ENCODE measurements at places on chromosomes 2 and 18.

- no peak for DNase-seq
Observed at GRCh38 chr18:26335156-26335555, 108.9 kb downstream of the TAF4B start.

- no peak for DNase-seq
Observed at GRCh38 chr2:152542995-152543481, 174.2 kb downstream of the PRPF40A start.

DNA sequence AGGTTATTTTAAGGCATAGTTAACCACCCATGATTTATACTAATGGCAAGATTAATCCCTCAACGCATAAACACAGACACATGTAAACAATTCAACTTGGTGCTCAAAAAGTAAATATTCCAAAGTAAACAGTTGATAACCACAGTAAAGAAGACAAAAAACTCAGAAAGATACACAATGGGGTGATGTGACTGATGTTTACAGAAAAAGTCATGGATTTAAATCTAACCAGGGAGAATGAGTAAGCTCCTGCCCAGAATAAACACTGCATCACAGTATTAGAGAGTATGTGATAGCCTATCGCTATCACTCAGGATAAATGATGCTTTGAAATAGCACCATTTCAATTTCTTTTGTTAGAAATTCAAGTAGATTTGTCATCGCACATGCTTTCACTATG lies 49.3 kb downstream of the HIBCH start:
- DNase-seq = no peak

- no peak for DNase-seq
Observed at GRCh38 chr18:42707080-42707479, 408.4 kb downstream of the RIT2 start.

- no peak for DNase-seq
Observed at GRCh38 chr2:134976074-134976702, 57.6 kb downstream of the CCNT2 start.

- DNase-seq = no peak
Observed at GRCh38 chr18:62325806-62326645, 916 bp downstream of the TNFRSF11A start.

- no peak for DNase-seq
Observed at GRCh38 chr2:189254268-189254883, 74.8 kb upstream of the COL5A2 start.

DNA sequence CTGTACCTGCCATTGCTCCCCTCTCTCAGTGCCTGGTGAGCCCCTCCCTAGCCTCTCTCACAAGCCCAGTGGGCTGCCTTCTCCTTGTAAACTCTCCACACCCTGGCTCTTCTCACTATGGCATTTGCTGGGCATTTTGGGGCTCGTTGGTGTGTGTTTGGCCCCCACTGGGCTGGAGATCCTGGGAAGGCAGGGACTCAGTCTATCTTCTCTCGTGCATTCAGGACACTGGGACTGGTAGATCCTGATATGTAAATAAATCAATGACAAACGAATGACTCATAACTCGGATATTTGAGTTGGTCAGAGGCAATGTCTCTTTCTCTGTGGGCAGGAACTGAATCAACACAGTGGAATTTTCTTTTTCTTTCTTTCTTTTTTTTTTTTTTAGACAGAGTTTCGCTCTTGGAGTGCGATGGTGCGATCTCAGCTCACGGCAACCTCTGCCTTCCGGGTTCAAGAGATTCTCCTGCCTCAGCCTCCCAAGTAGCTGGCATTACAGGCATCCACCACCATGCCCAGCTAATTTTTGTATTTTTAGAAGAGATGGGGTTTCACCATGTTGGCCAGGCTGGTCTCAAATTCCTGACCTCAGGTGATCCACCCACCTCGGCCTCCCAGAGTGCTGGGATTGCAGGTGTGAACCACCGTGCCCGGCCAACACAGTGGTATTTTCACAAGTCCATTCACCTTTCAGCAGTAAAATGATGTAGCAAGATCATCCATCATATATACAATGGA lies 144.6 kb upstream of the SPRED2 start:
- no peak for DNase-seq

- no peak for DNase-seq
Observed at GRCh38 chr18:79954791-79955190, 3.3 kb upstream of the SLC66A2 start.

DNA sequence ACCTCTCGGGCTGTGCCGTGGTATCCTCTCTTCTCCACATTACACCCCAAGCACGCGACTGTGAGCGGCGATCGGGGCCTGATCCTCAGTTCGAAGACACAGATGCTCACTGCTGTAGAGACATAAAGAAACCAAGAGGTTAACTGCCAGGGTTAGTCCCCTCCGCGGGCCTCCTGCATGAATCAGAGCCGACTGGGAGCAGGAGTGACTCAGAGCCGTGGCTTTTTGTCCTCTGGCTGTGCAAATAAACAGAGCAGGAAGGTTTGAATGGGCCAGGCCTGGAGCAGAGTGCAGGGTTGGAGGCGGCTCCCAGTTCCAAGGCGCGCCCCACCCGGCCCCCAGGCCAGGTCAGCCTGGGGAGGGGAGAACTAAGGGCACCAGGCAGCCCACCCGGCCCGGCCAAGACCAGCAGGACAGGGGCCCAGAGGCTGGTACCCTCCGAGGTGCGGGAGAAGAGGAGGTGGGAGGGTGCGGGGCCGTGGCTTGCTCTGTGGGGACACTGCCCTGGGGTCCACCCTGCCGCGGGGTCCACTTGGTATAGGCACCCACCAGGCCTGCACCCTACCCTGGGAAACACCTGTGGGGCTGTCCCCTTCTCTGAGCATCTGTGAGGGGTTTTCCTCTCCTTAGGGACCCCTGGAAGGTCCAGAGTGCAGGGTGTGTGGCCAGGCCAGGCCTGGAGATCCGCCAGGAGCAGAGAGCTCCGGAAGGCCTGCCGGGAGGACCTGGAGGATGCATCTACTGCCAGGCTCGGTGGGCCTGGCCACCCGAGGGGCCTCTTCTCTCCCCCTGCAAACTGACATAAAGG lies 16.5 kb downstream of the TWIST2 start:
- DNase-seq = no peak

DNA sequence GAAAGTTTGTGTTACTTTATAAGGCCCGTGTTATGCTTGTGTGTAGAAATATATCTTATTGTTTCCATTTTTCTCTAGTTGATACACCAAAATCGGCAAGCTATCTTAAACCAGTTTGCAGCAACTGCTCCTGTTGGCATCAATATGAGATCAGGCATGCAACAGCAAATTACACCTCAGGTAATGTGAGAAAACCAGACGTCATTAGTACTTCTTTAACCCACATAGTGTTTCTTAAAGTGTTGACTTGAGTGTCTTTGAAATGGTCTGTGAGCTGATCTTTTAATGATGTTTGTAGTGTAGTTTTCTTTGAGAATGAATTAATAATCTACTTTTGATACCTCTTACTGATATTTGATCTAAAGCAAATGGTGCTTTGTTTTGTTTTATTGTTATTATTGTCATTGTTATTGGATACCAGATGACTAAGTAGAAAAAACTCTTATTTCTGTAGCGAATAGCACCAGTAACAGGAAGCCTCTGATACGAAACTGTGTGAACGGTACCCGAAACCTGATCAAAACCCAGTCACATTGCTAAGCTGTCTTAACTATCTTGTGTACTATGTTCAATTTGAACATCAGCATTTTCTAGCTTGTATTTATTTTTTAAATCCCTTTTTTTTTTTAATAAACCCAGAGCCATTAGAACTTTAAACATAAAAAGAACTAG lies 53.7 kb downstream of the PTRHD1 start:
- no peak for DNase-seq

- DNase-seq = no peak
Observed at GRCh38 chr2:101355401-101356054, 31.8 kb downstream of the CREG2 start.

- DNase-seq = no peak
Observed at GRCh38 chr18:10482985-10483949, 28.8 kb downstream of the APCDD1 start.
